Activated T-helper 9 cell treated with anti-CD3 and anti-CD28 coated beads, Interleukin-2, amount 50 U/mL, for 16 hours (primary cell): ENCODE measurements at places on chromosomes 16 and 17.

- no peak for DNase-seq
Observed at GRCh38 chr16:10787304-10787703, 31.3 kb downstream of the TVP23A start.

DNA sequence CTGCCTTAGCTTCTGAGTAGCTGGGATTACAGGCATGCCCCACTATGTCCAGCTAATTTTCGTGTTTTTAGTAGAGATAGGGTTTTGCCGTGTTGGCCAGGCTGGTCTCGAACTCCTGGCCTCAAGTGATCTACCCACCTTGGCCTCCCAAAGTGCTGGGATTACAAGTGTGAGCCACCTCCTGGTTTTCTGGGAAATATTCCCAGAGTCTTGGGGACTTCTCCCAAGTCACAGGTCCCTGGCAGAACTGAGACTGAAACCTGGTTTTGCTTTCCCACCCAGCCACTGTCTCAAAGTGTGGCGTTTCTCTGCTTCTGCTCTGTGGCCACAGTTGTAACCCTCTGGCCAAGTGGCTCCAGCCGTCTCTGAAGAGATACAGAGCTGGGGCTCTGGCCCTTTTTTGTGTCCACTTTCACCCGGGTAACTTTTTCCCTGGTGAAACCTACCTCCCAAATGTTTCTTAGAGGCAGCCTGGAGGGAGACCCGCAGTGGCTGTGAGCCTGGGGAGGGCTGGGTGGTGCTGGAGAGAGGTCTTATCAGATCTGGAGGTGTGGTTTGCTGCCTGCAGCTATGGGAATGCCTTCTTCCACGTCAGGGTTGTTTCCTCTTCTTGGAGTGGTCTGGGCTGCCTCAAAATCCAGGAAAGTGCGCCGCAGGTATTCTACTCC lies 5.1 kb downstream of the KSR1 start:
- no peak for DNase-seq

DNA sequence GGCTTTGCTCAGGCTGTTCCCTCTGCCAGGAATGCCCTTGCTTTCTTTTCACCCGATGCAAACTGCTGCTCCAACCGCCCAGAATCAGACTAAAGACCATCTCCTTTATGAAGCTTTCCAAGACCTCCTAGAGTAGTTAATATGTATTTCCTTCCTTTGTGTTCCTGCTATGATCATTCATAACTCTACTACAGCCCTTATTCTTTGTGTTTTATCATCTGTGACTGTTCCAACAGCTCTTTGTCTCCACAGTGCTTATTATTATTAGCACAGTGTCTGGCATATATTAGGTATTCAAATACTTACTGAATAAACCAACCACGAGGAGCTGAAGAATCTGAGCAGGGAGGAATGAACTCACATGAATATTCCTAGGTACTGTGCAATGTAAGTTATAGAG lies 7.6 kb downstream of the PSME3IP1 start:
- no peak for DNase-seq

DNA sequence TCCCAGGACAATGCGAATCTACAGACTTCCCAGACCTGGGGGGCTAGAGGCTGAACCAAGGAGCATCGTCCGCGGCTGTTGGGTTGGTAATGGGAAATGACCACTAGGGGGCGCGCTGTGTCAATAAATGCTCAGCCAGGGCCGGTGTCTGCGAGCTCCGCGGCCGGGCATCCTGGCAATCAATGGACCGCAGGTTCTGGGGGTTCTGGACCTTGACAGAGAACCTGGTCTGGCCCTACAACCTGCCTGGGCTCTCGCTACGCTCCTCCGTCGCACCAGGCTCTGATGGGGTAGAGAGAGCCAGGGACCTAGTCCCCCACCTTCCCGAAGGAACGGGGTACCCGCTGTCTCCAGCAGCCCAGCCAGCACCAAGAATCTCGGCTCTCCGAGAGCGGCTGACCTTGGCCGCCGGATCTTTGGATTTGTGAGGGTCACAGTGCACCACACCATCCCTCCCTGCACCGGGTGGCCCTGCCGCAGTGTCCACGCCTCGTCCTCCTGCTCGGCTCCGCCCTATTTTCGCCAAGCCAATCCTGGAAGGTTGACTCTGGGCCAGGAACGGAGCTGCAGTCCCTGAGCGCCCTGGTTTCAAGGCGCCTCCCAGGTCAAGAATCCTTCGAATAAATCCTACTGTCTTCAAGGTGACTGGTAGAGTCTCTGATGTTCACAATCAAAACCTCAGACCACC lies 20.4 kb upstream of the BEAN1 start:
- peak; percentile 81 for DNase-seq

GRCh38 chr17:76640550-76641380 lies 2.8 kb downstream of the ST6GALNAC1 start:
- DNase-seq, result no peak

- no peak for DNase-seq
Observed at GRCh38 chr17:36661047-36661666, 59.8 kb downstream of the MRM1 start.

- DNase-seq, result no peak
Observed at GRCh38 chr17:76458580-76459490, 5.9 kb upstream of the UBE2O start.

GRCh38 chr16:68086336-68086841 lies 1.2 kb downstream of the NFATC3 start:
- DNase-seq, result no peak

DNA sequence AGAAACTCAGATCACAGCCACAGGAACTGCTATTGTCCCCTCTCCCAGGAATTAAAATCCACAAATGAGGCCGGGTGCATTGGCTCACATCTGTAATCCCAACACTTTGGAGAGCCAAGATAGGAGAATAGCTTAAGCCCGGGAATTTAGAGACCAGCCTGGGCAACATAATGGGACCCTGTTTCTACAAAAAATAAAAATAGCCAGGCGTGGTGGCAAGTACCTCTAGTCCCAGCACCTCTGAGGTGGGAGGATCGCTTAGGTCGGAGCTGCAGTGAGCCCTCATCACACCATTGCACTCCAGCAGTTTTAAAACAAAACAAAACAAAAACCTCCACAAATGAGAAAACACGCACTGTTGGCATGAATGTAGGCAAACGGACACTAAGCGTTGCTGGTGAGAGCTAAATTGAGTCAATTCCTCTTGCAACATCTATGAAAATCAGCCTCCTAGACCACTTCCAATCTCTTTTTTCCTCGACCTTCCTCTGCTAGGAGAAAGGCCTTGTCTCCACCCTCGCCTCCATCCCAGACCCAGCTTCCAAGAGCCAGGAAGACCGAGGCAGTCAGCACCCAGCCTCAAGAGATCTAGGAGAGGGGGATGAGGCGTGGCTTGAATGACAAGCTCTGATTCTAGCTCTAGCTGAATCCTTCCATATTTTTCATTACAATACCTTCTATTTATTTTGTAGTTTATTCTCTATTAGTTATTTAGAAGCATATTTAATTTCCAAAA lies 14.8 kb downstream of the TLE7 start:
- DNase-seq, result no peak

DNA sequence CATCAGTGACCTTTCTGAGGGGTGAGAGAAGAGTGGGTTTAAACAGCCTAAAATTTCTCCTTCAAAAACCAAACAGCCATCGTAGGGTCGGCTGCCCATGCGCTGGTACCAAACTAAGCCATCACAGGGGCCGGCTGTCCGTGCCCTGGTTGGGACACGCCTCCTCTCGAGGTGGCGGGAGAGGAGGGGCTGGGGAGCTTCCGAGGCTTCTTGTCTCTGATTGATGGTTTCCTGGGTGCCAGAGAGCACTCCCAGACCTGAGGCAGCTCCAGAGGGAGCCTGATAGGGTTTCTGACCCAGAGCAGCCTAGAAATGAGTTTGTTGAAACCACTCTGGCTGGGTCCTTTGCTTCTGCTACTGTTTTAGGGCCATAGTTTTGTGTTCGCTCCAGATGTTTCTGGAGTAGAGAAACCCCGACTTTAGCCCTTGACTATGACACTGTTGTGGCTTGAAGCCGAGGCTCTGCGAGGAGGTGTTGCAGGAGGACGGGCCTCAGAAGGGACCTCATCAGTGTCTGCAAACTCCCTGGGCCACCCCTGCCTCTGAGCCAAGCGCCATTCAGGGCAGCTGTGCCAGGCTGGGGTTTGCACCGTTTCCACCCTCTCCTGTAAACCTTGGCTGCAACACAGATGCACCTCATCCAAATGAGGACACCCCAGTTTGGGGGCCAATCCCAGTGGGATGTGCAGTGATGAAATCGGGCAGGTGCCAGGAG lies 6.2 kb downstream of the ZNF276 start:
- no peak for DNase-seq

DNA sequence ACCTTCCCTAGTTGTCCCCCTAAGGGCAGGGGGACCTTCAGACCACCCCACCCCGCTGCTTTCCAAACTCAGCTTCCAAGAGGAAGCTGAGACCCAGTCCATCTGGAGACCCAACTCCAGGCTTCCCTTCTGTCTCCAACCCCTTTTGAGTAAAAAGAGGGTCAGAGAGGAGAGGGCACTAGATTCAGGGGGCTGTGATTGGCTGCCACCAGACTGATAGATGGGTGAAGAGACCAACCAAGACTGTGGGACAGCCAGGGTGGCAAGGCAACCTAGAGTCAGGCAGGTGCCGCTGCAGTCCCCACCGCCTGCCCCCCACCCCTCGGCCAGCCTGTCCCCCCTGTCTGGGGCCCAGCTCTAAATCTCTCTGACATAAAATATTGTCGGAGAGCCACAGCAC lies 92.5 kb downstream of the SDK2 start:
- DNase-seq, result no peak

GRCh38 chr16:4323071-4323844 lies 7.4 kb downstream of the GLIS2 start:
- DNase-seq, result no peak

GRCh38 chr17:41705271-41705991 lies 6.7 kb upstream of the GAST start:
- DNase-seq, result no peak

DNA sequence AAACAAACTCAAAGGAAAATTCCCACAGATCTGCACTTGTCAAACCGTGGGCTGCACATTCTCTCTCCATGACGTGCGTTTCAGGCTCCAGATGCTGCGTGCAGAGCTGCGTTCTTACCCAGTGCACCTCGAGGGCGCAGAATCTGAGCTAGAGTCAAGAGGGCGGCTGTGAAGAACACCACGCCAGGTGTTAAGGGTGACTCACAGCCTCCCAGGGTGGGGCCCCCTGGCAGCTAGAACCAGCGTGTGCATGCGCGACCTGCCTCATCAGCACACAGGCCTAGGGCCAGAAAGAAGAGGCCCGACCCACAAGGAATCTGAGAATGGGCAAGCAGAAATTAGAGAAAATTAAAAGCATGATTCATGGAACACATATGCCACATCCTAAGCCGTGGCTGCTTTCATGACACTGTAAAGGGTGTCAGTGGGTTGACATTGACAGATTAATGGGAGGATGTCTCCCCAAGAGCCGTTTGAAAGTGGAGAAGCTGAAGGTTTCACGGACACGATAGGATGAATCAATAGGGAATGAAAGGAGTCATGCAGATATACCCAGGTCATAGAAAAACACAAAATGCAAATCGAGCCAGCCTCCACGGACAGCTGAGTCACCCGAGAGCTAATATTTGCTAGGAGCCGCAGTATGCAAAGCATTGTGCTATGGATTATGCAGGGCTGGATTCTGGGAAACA lies 29.0 kb downstream of the MARCHF10 start:
- no peak for DNase-seq

GRCh38 chr16:75099738-75100602 lies 16.6 kb downstream of the LDHD start:
- peak; percentile 24 for DNase-seq

DNA sequence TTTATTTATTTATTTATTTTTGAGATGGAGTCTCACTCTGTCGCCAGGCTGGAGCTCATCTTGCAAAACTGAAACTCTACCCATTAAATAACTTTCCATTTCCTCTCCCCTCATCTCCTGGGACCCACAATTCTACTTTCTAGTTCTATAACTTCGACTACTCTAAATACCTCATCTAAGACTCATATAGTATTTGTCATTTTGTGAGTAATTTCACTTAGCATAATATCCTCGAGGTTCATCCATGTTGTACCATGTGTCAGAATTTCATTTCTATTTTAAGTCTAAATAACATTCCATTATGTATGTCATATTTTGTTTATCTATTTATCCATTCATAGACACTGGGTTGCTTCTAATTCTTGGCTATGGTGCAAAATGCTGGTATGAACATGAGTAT lies 5.1 kb upstream of the NT5M start:
- no peak for DNase-seq

DNA sequence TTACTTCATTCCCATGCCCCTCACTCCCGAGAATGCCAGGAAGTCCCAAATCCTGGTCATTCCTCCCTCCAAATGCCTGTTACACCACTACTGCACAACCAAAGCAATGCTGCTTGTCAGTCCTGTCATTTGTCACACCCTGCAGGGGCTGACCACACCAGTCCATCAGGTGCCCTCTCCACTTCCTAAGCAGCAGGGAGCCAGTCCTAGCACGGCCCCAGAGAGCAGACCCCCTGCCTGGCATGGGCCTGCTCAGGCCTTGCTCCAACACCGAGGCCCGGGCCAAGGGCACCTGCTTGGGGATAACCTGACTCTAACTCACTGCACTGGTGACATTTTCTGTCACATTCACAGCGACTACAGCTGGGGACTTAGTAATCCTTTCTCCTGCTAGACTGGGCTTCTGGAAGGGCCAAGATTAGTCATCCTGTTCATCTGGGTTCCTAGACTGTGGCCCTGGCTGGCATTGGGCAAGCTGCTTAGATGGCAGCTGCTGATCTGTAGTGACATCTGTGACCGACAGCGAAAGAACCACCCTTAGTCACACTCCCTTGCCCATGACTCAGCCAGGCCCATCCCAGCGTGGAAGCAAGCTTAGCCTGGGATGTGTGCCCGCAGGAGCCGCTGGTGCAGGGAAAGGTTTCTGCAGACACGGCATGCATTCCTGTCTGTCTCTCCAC lies 5.4 kb downstream of the ALYREF start:
- DNase-seq, result no peak

GRCh38 chr16:50304467-50305440 lies 38.4 kb downstream of the ADCY7 start:
- DNase-seq, result no peak

DNA sequence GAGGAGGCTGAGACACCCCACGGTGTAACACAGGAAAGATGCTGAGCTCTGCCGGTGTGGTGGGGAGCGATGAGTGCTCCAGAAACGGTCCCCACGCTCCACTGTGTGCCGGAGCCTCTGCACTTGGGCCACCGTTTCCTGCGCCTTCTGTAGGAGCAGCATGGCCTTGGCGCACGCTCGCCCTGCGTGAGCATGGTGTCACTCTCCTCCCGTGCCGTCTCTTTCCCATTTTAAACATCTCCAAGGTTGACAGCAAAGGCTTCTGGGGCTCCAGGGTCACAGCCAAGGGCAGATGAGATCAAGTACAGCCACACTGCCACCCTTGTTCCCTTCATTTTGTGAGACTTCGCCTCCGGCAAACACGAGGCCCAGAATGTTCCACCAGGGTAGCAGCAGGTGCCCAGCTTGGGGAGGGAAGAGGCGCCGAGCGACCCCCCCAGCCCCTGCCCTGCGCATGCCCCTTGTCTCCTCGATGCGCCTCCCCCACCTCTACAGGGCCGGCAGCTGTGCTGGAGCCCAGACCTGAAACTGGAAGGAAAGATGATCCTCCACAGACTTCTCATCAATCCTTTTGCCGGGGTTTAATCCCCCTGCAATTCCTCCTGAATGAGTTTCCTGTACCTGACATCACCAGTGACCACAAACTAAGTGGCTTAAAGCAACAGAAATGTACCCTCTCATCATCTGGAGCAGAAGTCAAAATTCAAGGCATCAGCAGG lies 19.9 kb upstream of the OSGIN1 start:
- no peak for DNase-seq

- no peak for DNase-seq
Observed at GRCh38 chr16:86926181-86927094, 348.1 kb downstream of the FOXL1 start.
